Endothelial cell (in vitro differentiated cells): ENCODE measurements at places on chromosomes 12 and 14.

GRCh38 chr12:69471667-69472385 is 1.6 kb downstream of the FRS2 start:
- no peak for DNase-seq

DNA sequence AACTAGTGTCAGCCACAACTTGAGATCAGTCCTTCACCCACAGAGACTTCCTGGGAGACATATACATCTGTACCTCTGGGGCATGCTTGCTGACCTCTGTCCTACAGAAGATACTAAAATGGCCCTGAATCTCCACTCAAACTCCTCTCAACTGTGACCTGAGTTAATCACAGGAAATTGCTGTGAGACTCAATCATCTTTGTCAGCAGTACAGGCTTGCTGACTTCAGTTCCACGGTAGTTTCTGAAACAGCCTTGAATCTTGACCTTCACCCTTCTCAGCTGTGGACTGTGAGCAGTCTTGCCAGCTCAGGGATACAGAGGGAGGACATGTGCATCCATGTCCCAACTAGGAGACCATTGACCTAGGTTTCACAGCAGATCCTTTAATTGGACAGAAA is 1.4 kb upstream of the KLRC1 start:
- DNase-seq = no peak

GRCh38 chr12:54438517-54438916 is 19.5 kb upstream of the ITGA5 start:
- no peak for DNase-seq

DNA sequence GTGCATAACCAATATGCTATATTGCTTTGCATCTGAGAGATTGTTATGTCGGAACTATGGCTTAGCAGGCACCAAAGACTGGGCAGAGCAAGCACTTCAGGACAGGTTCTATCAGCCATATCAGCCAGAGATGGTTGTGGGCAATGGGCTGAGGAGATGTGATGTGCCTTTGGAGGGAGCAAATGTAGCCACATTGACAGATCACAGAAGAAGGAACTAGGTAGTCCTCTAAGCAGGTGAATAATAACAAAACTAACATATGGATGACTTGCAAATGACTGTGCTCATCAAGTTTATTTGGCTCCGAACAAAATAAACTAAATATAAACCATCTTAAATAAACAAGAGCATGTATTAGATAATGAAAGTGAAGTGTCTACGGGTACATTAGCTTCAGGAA is 291.7 kb downstream of the RMST start:
- DNase-seq = no peak

DNA sequence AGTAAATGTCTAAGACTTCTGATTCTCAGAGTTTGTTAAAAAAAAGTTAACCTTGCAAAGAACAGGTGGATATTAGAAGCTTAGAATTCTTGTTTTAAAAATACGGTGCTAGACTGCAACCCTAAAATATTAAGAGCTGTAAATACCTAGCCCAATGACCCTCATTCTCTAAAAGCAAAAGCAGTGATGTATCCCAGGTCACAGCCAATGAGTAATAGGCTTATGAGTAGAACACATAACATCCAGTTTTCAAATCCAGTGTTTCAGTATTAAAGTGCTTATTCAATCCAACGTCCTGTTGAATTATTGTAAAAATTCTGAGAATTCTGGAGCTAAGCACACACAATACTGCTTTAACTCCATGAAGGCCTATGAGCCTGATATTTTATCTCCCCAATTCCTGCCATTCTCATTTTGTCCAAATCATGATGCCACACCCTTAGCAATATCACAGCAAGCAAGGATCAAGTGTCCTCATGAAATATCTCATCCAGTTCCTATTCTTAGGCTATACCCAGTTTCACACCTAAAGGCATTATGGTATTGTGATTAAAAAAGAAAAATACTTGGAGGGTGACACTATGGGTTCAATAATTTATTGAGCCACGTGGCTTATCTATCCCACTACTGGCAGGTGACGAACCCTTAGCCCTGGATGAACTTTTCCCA is 15.3 kb upstream of the ARID4A start:
- no peak for DNase-seq

DNA sequence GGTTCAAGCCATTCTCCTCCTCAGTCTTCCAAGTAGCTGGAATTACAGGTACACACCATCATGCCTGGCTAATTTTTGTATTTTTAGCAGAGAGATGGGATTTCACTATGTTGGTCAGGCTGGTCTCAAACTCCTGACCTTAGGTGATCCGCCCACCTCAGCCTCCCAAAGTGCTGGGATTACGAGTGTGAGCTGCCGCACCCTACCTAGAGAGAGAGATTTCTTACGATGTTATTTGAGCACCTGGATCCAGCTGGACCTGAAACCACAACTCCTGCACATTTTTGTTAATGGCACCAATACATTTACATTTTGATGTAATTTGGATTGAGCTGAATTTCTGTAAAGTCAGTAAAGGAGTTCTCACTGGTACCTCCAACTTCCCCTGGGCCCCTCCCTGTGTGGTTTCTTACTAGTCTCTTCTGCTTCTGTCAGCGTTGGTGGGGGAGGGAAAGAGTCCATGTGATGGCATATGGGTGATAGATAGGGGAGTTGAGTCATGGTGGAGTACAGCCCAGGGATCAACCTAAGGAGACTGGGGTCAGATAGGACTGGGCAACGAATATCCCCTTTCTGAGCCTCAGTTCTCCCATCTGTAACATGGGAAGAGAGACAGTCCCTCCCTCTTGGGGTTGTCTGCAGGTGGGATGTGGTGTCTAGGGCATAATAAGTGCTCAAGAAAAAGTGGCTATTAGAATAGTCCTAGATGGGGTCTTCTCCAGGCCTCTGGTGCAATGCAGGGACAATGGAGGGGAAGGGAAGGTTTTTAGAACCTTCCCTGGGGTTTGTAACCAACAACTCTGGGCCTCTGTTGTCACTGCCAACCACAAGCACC is 83.3 kb upstream of the MED13L start:
- no peak for DNase-seq

DNA sequence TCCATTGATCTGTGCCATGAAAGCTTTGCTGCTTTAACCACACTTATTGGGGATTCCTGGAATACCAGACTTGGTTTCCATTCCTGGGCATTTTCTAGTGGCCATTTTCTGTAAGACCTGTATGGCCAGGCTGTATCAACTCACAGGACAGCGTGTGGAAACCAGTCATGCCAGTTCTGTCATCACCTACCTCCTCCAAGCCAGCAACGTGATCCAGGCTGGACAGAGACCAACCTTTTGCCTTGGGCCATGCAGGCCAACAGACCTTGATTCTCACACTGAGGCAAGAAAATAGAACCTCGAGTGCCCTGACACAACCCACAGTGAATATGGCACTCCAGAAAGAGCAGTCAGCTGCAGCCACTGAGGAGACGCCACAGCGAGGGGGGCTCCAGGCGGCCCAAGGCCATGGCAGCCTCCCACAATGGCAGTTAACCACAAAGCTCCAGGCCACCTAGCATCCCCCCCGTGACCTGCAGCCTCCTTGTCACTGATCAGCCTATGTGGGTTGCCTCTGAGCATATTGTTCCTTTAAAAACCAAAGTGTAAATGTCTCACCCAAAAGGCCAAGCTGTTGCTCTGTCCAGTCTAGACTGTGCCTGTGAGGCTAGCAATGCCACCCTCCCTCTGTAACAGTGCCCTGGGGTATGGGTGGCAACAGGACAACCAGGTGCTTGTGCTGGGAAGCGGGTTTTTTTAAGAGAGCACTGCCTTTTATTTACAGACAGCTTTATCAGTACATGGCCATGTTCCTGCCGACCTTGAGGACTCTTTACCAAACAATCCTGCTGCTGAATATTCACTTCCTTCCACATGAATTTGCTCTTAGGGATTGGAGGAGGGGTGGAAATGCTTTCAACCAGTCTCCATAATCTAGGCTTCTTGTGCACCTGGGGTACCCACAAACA is 168.7 kb upstream of the HIF1A start:
- no peak for DNase-seq

DNA sequence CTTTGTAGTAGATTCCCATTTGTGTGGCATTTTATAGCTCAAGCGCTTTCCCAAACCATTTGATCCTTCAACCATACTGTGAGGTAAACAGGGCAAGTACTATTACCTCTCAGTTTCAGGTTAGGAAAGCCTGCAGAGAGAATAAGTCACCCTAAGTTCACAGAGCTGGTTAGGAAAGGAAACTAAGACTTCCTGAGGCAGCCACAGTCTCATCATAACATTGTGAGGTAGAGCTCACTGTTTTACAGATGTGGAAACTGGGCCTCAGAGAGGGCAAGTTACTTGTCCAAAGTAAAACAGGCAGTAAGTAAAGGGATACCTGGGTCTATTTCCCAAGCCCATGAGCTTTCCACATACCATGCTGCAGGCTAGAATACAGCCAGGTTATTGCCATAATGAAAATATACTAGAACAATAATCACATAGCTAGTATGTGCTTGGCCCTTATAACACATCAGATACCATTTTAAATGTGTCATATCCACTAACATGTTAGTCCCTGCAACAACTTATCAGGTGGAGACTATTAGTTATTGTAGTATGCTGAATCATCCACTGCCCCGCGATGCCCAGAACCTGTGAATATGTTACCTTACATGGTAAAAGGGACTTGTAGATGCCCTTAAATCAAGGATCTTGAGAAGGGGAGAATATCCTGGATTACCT is 150.9 kb upstream of the GRIP1 start:
- no peak for DNase-seq

- DNase-seq = no peak
Observed at GRCh38 chr14:68305738-68306137, 486.2 kb downstream of the RAD51B start.

- DNase-seq = no peak
Observed at GRCh38 chr14:105335735-105336476, 21.4 kb downstream of the PACS2 start.

DNA sequence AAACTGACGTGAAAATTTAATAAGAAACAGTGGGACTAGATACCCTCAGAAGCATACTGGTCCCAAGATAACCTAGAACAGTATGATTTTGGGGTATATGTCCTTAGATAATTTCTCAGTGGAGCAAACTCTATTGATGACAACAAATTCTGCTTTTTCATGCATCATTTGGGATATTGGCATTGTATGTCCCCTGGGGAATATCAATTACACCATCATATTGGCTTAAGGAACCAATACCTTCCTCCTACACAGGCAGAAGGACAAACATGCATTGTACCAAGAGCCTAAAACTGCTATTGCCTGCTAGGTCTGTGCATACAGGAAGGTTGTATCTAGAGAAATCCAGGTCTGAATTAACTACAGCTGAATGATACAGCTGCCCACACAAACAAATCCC is 17.6 kb upstream of the CDH24 start:
- no peak for DNase-seq

- no peak for DNase-seq
Observed at GRCh38 chr14:36852981-36853691, 191.5 kb downstream of the PAX9 start.

DNA sequence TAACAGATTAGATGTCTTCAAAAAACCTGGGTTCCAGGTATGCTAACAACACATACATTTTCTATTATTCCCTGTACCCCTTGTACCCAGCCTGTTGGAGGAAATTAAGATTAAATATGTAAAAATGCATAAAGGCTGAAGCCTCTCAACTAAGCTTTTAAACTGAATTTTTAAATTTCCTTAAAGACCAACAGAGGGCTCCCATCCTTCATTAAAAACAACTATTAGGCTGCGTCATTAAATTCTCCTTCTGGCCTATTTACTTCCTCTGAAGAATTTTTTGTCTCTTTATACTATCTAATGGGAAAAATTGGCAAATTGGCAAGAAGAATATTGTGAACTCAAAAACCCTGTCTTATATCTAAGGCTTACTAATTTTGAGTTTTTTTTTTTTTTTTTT is 21.8 kb downstream of the SENP1 start:
- no peak for DNase-seq

GRCh38 chr12:96249196-96250118 is 55.3 kb downstream of the ELK3 start:
- no peak for DNase-seq

GRCh38 chr12:120658286-120659150 is 18.1 kb downstream of the CABP1 start:
- DNase-seq = no peak

- no peak for DNase-seq
Observed at GRCh38 chr14:39023939-39024871, 78.8 kb downstream of the SEC23A start.

DNA sequence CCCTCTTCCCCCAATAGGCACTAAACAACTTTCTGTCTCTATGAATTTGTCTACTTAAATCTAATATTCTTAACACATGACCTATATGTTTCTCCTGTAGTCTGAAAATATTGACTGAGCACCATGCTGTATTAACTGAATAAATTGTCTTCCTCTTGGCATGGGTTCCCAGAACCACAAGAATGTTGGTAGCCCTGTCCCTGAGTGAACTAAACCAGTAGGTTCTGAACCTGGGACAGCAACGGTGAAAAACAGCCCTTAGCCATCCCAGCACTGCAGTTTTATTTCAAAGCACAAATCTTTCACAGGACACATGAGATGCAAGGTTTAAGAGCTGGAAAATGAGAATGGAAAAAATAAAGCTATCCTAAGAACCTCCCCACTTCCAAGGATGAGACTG is 20.4 kb upstream of the HSP90B1 start:
- DNase-seq = no peak

DNA sequence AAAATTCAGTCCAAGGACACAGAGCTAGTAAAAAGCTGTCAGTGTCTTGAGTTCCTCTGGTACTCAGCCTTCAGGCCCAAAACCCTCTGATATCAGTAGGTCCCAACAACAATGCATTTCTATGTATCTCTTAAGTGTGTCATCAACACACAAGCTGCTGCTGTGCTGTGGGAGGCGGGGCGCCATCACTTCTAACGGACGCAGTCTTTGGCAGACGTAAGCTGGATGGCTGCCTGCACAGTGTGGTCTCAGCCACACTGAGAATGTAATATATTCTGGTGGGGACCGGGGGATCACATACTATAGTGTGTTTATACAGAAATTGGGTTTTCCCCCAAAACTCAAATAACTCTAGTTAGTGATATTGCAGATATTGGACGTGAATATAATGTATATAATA is 123.9 kb downstream of the SUDS3 start:
- DNase-seq = no peak

GRCh38 chr14:53180272-53181221 is 27.4 kb upstream of the DDHD1 start:
- no peak for DNase-seq

DNA sequence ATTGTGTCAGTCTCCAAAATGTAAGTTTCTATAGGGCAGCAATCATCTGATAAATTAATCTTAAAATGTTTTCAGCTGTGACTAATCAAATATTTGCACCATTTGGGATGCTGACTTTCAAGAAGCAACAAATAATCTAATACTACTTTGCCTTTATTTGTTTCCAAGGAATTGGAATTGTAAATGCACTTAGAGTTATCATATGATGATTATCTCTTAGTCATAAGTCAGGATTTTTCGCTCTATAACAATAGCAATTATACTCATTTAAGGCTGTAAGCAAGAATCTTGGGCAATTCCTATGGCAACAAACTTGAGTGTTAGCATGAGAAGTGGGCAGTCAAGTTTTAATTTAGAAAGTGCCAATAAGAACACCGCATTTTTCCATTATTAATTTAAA is 13.0 kb upstream of the BAZ1A start:
- DNase-seq = no peak
